ENCODE measurements at places on chromosomes 1 and 21. TPM values are rescaled to one million over a fixed set of nuclear protein-coding genes. Genes with fewer than 3 reads are reported as not detected.
A peak's percentile ranks its signal among the peaks of the same experiment; 100 is the strongest.

DNA sequence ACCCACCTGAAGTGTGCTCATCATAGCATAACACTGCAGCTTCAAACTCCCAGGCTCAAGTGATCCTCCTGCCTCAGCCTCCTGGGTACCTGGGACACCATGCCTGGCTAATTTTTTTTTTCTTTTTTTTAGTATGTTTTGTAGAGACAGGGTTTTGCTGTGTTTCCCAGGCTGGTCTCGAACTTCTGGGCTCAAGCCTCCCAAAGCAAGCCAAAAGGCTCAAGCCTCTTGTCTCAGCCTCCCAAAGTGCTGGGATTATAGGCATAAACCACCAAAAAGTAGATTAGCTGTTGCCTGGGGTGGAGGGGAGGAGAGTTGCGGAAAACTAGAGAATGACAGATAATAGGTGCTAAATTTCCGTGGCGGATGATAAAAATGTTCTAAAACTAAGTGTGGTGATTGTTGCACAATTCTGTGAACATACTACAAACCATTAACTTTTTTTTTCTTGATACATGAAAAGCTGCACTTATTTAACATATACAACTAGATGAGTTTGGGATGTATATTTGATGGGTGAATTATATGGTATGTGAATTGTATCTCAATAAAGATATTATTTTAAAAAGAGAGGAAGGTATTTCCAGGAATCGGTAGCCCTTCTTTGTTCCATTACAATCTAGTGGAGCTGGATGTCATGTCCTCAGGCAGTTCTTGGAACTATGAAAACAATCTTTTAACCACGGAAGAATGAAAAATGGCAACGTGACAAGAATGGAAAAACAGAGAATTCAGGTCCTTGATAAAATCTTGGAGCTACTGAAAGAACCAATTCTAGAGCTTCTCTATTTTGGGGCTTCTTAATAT is 27.3 kb upstream of the MED18 start:
- H3K4me3 ChIP-seq, result no peak overlapping the region
- DNase-seq, result no peak
- no peaks in the 10 kb centered on the region for H3K36me3 ChIP-seq
- no peak overlapping the region for H3K27ac ChIP-seq

DNA sequence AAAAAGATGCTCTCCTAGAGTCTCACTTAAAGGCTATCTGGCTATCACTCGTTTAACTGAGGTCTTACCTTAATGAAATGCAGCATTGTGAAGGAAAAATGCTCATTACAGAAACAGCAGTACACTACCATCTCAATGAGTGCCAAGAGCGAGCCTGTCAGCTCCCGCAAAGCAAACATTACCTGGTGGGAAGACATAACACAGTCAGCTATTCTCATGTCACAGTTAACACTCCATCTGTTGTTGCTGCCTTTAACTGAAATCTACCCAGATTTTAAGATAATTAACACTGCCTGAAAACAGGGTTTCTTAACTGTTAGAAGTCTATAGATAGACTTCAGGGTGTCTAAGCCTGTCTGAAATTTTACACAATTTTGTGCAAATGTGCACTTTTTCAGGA is 39.1 kb downstream of the PCSK9 start:
- H3K27ac ChIP-seq, result no peak overlapping the region
- no peak for DNase-seq
- no peaks in the 10 kb centered on the region for H3K27me3 ChIP-seq

DNA sequence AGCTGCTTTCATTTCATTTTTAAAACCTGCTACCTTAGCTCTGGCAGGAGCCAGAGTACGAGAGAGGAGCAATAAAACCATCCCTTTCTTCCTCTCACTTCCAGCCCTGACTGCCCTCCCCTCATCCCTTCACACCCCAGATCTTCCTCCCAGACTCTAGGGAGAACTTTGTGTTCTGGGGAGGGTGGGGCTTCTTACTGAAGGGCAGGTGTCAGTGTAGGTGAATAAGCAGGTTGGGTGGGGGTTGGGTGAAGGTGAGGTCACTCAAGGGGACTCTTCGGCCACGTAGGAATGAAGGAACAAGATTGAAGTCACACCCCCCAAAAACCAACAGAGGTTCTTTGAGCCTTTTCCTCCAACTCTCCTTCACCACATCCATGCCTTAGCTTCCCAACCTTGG is 88.9 kb downstream of the CD58 start:
- H3K27ac ChIP-seq, result no peak overlapping the region
- no peak overlapping the region for H3K4me3 ChIP-seq
- H3K27me3 ChIP-seq, result no peaks in the 10 kb centered on the region
- H3K4me1 ChIP-seq, result peaks cover 5% of the 10 kb centered on the region
- H3K36me3 ChIP-seq, result no peaks in the 10 kb centered on the region
- no peak for DNase-seq

Gene GPR25
- total RNA-seq, result not detected

Gene KCNQ4
- total RNA-seq, result not detected

Gene TFF3
- not detected for total RNA-seq

GRCh38 chr21:36396325-36396724 is 11.1 kb downstream of the CHAF1B start:
- DNase-seq, result no peak
- H3K4me3 ChIP-seq, result no peak overlapping the region
- no peaks in the 10 kb centered on the region for H3K4me1 ChIP-seq
- H3K27ac ChIP-seq, result no peak overlapping the region
- H3K27me3 ChIP-seq, result no peaks in the 10 kb centered on the region
- H3K36me3 ChIP-seq, result peaks cover 4% of the 10 kb centered on the region

GRCh38 chr21:42456457-42456856 is 39.6 kb downstream of the RSPH1 start:
- H3K27me3 ChIP-seq, result no peaks in the 10 kb centered on the region
- peaks cover 9% of the 10 kb centered on the region for H3K4me1 ChIP-seq

Gene SLAMF6
- total RNA-seq, result not detected

DNA sequence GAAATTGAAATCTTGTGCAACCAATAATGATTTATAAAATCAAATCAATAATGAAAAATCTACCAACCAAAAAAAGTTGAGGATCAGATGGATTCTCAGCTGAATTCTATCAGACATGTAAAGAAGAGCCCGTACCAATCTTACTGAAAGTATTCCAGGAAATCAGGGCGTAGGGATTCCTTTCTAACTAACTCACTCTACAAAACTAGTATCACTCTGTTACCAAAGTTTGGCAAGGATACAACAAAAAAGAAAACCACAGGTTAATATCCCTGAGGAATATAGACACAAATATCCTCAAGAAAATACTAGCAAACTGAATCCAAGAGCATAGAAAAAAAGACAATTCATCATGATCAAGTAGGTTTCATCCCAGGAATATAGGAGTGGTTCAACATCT is 52.8 kb upstream of the ADGRL4 start:
- DNase-seq, result no peak
- H3K27me3 ChIP-seq, result no peaks in the 10 kb centered on the region
- H3K4me1 ChIP-seq, result no peaks in the 10 kb centered on the region

Gene CCDC27
- not detected for total RNA-seq

GRCh38 chr1:231866392-231867331 is 240.1 kb downstream of the DISC1 start:
- H3K4me1 ChIP-seq, result peaks cover 15% of the 10 kb centered on the region
- DNase-seq, result peak; percentile 80
- no peak overlapping the region for H3K27ac ChIP-seq
- no peak overlapping the region for H3K4me3 ChIP-seq
- H3K36me3 ChIP-seq, result no peaks in the 10 kb centered on the region

DNA sequence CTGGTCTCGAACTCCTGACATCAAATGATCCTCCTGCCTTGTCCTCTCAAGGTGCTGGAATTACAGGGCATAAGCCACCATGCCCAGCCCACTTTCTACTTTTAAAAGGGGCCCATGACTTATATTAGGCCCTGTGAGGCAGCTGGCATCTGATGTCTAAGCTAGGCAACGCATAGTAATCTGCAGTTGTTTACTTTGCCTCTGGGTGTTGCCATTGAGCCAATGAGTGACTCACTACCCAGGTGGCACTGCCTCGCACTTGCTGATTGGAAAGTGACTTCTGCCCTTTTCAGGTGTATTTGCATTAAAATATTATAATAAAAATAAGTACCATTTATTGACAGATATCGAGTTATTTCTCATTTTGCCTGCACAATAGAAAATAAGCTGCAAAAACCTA is 84.9 kb downstream of the KIF14 start:
- H3K4me3 ChIP-seq, result no peak overlapping the region
- H3K27me3 ChIP-seq, result no peaks in the 10 kb centered on the region
- DNase-seq, result peak; percentile 31
- no peak overlapping the region for H3K27ac ChIP-seq
- peaks cover 3% of the 10 kb centered on the region for H3K4me1 ChIP-seq
- H3K36me3 ChIP-seq, result no peaks in the 10 kb centered on the region

Gene PEAR1
- not detected for total RNA-seq

- no peaks in the 10 kb centered on the region for H3K36me3 ChIP-seq
- DNase-seq, result peak; percentile 18
- peaks cover 31% of the 10 kb centered on the region for H3K4me1 ChIP-seq
- H3K4me3 ChIP-seq, result no peak overlapping the region
- no peak overlapping the region for H3K27ac ChIP-seq
Observed at GRCh38 chr1:57067863-57068262, 102.0 kb upstream of the C8B start.

DNA sequence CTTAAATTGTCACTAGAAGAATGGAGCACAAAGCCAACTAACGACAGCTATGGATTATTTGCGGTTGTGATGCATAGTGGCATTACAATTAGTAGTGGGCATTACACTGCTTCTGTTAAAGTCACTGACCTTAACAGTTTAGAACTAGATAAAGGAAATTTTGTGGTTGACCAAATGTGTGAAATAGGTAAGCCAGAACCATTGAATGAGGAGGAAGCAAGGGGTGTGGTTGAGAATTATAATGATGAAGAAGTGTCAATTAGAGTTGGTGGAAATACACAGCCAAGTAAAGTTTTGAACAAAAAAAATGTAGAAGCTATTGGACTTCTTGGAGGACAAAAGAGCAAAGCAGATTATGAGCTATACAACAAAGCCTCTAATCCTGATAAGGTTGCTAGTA is 13.5 kb downstream of the USP1 start:
- H3K4me1 ChIP-seq, result no peaks in the 10 kb centered on the region
- H3K36me3 ChIP-seq, result peaks cover 58% of the 10 kb centered on the region
- H3K27me3 ChIP-seq, result no peaks in the 10 kb centered on the region
- no peak overlapping the region for H3K27ac ChIP-seq
- H3K4me3 ChIP-seq, result no peak overlapping the region

DNA sequence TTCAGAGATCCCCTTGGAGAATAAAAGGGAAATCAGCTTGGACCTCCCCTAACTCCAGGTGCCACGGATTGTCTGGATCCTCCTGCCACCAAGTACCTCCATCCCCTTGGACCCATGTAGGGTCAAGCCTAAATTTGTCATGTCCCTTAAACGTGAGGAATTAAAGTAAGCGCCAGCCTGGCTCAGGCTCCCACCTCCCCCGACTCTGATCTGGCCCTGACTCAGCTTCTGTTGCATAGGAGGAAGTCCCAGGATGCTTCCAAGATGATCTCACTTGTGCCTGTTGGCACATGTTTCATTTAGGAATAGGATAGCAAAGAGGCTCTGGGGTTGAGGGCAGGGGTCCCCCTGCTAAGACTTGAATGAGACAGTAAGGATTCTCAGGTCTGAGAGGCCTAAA is 231.9 kb upstream of the JUN start:
- no peak for DNase-seq
- H3K27ac ChIP-seq, result no peak overlapping the region
- peaks cover 17% of the 10 kb centered on the region for H3K4me1 ChIP-seq
- H3K36me3 ChIP-seq, result no peaks in the 10 kb centered on the region

Gene DYNLT5
- total RNA-seq, result 0.22 TPM

DNA sequence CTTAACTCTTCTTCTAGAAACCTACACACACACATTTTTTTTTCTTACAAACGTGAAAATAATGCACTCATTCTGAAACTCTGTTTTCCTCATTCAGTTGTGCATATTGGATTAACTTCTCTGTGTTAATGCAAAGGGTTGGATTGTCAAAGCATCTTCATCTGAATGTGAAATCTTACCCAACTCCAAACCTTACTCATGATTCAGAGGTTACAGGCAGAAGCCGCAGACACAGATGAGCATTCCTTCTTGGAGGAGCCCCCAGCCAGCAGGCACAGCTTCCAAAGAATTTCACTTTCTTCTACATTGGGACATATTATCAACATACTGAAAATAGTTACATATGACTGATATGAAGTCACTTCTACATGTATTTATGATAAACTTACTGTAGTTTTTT is 15.7 kb downstream of the PATJ start:
- no peak for DNase-seq
- H3K27ac ChIP-seq, result no peak overlapping the region

Gene ADGRL4
- 0.31 TPM for total RNA-seq

All from neural progenitor cell (in vitro differentiated cells).